ENCODE measurements at places on chromosomes 6 and 20. TPM values are rescaled to one million over a fixed set of nuclear protein-coding genes. Genes with fewer than 3 reads are reported as not detected.

- no peak for DNase-seq
Observed at GRCh38 chr6:170232186-170233002, 58.5 kb downstream of the DLL1 start.

- DNase-seq = no peak
Observed at GRCh38 chr6:163254341-163254835, 160.1 kb upstream of the QKI start.

- DNase-seq = no peak
Observed at GRCh38 chr20:58708246-58708931, 15.8 kb downstream of the NPEPL1 start.

DNA sequence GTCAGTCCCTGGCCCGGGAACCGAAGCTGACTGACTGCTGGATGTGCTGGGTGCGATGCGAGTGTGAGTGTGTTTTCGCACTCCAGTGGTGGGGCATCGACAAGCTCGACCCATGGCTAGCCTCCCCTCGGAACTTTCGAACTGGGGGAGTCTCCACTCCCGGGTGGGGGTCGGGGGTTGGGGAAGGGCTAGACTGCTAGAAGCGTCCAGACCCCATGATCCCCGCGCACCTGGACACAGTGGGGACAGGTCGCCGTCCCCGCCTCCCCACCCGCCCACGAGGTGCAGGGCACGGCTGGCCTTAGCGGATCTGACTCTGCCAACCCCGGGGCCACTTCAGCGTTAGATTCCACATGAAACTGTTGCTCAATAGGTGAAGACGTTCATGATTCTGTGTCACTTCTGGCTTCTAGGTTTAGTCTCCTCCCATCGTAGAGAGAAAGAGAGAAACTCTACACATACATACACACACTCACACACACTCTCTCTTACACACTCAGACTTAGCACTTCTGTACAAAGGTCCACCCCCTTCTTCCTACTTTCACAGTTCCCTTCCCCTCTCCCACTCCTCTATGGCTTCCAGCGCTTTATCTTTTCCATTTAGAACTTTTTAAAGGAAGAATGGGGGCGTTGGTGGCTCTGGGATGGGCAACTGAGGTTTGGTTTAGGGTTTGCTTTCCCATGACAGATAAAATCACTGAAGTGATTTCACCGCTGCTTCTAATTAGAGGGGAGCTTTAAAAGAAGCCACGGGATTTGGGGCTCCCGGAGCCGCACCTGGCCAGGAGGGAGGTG is 5.1 kb upstream of the TFAP2A start:
- no peak for DNase-seq

DNA sequence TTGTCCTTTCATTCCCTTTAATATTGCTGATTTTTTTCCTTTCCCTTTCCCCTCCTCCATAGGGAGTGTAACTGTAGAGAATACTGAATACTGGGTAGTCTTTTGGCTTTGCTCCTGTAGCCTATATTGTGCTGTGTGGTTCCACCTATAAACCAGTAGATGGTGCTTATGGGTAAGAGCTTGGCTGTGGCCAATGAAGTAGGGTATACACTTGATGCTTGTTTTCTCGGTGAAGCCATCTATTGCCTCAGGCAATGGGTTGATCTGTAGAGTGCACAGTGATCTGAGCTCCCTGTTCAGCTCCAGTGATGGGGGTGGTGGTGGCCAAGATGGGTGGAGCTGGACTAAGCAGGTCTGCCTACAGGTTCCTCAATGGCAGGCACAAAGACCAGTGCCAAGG is 203.3 kb upstream of the IMPG1 start:
- DNase-seq = no peak

- DNase-seq = no peak
Observed at GRCh38 chr6:64037427-64037826, 401.8 kb downstream of the PHF3 start.

DNA sequence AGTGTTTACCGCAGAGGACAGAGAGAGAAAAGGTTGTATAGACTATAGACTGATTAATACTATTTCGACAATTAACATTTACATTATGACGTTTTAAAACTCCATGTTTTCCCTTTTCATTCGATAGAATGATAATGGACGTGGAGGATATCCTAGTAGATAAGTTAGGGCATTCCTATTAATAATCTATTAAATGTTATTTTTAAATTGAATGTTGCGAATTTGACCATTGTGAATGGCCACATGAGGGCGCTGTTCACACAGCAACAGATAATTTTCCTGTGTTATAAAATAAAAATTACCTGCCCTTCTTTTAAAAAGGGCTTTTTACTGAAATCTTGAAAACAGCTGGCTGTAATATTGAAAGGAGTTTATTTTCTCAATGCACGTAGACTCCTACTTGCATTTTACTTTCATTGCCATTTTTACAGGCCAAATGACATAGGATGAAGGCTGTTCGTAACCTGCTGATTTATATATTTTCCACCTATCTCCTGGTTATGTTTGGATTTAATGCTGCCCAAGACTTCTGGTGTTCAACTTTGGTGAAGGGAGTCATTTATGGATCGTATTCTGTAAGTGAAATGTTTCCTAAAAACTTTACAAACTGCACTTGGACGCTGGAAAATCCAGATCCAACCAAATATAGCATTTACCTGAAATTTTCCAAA is 3.3 kb downstream of the ADGRB3 start:
- no peak for DNase-seq

DNA sequence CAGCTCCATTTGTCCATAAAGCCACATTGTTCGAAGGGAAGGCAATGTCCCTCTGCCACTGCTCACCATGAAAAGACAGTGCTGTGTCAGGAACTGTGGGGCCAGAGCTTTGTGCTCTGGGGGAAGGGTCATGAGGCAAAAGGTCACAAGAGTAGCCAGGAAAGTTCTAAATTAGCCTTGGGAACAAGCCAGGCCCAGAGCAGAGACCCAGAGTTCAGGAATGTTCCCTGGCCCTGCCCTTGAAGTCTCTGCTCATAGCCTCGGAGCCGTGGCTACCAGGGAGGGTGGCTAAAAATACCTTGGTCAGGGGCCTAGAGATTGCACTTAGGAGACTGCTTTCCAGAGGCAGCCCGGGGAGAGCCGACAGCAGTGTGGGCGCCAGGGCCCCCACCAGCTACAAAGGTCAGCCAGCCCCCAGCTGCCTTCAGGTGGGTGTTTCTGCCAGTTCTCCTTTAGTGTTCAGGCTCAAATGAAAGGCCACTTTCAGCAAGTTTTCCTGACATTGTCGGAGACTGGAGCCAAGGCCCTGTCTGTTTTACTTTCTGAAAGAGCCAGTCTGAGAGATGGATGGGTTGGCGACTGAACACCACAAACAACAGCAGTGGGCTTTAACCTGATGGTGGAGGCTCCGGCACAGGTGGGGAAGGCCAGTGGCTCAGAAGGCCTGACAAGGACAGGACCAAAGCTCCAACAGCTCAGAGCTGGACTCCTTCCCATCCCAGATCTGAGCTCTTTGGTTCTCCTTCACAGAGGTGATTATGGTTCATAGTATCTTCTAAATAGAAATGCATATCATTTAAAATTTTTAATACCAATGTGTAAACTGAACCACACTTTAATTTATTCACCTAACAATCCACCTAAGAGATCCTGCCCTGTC is 76.2 kb downstream of the CDH26 start:
- no peak for DNase-seq

DNA sequence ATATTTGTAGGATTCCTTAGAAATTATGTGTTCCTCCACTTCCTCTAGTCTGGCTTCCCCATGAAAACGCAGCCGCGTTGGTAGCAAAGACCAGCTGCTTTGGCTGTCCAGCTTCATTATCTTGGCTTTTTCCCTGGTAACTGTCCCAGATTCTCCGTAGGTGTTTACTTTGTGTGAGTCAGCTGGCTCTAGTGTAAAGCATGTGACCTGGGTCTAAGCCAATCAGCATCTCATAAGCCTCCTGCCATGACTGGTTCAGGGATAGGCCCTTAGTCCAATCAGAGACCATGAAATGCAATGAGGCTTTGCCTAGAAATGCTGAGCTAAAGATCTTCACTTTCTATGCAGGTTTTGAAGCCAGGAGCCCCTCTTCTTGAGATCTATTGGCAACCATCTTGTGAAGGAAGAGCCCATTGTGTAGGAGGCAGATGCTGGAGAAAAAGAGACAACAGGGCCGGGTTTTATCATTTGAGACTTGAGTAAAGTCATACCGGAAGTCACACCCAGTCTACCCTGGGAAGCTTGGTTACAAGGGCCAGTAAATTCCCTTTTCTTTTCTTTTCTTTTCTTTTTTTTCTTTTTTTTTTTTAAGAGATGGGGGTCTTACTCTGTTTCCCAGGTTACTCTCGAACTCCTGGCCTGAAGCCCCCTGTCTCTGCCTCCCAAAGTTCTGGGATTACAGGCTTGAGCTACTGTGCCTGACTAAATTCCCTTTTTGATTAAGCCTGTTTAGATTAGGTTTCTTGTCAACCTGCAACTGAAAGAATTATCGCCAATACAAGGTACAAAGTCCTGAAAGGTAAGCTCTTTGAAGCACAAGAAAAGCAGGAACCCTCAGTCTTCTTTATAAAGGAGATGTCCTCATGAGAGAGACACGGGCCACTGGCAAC is 256.5 kb upstream of the RREB1 start:
- peak; percentile 96 for DNase-seq

DNA sequence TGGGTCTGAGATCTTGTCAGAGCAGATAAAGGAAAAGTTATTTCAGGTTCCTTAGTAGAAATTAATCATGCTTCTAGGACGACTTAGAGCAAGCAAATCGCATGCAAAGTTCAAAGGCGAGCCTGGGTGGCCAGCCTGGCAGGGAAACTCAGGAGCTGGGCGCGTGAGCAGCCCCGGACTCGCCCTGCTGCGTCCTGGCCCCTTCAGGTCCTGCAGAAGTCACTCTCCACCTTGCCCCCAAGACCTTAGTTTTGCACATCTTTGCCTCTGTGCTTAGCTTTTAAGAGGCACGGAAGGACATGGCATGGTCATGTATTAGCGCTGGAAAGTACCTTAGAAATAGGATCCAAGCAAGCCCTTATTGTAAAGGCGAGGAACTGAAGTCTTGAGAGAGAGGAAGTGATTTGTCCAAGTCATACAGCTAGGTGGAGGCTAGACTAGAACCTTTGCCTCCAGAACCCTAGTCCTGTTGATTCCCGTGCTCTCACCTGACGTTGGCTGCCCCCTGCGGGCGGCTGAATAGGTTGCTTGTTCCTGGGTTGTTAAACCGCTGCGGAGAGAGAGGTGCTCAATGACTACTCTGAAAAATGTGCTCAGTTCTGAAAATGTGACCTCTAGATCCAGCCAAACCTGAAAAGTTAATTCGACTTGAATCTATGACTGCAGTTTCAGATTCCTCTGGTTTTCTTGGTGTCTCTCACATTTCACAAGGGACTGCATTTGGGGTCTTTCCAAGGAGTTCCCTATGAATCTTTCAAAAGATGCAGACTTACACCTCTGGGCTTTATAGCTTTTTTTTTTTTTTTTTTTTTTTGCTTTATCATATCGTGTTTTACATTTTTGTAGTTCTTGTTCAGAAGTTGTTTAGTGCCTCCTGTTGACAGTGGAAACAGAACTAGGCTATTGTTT is 2.7 kb downstream of the MYB start:
- peak; percentile 16 for DNase-seq

DNA sequence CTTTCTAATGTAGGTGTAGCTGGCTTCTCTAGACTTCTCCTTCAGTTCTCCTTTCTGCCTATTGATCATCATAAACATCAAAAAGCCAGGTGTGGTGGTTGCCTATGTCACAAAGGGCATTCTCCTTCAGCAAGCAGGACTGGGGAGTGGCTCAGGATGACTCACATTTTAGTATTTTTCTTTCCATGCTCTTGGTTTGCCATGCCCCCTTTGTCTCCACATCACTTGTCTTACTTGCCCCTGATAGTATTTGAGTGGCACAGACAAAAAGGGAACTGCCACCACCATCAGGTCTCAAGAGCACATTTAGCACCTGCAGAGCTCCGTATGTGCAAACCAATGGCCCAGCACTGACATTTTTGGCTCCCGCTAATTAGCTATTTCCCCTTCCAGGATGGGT is 698.8 kb downstream of the DHX35 start:
- peak; percentile 69 for DNase-seq

DNA sequence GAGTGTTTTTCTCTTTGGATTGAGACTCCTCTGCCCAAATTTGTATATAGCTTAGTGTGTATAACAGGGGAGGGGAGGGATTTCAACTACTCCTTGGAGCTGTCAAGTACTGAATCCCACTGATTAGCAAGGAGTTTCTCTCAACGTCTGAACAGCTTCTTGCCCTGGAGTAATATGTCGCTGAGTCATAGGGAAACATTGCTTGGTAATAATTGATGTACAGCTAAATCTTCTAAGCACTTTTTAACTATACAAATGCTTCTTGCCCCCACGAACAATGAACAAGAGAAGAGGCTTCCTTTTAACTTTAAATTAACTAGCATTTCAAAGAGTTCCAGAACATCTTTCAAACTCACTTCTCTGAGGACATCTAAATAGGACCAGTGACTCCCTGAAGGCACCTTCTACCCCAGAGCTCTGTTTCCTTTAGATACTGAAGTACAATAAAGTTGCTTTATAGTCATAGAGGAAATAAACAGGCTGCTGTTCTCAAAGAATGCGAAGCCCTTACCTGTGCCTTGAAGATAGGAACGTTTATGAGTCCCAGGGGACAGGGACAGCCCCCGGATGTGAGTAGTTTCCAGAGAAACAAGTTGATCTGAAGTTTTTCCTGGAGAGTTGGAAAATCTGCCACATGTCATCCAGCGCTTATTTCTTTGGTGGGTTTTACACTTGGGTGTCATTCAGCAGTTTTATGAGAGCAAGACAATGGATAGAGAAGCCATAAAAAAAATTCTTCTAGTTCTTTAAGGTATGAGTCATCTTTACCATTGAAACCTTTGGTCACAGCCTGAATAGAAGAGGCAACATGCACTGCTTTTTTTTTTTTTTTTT is 462.5 kb upstream of the BTBD3 start:
- peak; percentile 94 for DNase-seq

GRCh38 chr6:1762203-1762602 is 152.5 kb downstream of the FOXC1 start:
- DNase-seq = no peak

DNA sequence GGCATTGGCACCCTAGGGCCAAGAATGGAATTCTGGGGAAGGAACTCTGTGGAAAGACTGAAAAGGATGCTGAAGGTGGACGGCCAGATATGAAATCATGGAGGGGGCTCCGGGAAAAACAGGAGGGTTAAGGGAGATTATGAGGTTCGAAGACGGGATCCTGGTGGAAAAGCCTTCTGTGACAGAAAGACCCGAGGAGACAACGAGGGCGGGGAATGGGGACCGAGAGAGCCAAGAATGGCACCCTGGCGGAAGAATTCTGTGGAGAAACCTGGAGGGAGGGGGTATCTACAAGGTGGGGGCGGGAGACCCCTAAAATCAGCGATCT is 426 bp downstream of the TRMT6 start:
- no peak for DNase-seq

DNA sequence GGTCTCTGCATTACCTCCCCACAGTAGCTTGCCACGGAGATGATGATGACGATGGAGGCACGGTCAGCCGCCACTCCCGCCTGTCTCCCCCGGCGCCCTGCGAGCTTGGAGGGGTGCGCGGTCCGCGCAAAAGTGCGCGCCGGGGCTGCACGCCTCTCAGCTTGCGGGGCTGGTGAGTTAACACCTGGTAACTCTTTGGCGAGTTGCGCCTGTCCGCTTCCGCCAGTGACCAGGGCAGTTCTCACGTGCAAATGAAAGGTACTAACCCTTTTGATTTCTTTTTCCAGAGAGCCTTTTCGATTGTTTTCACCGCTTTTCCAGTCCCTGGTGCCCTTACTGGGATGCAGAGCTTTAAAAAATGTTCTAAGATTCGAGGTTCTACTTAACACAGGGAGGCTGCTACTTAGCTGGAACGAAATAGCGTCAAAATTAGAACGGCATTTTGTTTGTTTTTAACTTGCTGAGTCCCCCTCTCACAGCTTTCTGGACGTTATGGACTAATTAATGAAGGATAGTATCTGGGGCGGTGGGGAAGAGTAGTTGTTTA is 6.2 kb downstream of the GRIK2 start:
- no peak for DNase-seq

Gene PBOV1
- total RNA-seq = not detected

Gene HTR1E
- not detected for total RNA-seq

Gene IP6K3
- not detected for total RNA-seq

Gene GNRH2
- total RNA-seq = not detected

Gene STMND1
- total RNA-seq = not detected
